Fibroblast of skin of right quadriceps (primary cell): ENCODE measurements at places on chromosomes 2 and 18.

- DNase-seq = peak; percentile 54
Measured at GRCh38 chr2:217127744-217128143, 267.9 kb upstream of the TNP1 start.

DNA sequence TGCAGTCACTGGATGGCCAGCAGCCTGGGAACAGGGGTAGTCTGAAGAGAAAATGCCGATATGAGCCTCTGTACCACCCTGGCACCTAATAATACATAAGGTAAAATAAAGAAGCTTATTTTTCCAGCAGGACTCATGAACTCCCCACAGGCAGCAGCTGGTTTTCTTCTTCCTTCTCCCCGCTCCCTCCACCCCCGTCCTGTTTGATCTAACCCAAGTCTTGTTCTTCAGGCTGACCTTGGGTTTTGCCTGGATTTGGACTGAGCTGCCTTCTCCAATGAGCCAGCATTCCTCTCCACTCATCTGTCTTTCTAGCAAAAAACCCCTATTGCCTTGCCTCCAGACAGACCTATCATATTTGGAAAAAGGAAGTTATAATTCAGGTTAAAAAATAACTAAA, 111.8 kb downstream of the CELF4 start:
- DNase-seq = no peak

DNA sequence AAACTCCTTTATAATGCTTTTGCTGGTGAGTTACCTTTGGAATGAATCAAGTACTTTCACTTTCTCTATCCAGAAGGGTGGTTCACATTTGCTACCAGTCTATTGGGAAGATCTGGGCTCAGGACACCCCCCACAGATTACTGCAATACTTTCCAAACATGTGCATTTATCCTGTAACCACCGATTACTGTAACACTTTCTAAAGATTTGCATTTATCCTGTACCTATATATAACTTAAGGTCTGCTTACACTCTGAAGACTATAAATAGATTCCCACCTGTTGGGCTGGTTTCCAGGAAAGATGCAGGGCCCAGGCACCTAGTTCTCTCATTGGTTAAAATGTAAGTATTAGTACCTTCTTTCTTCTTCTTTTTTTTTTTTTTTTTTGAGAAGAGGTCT, 113.0 kb upstream of the NEDD4L start:
- no peak for DNase-seq

DNA sequence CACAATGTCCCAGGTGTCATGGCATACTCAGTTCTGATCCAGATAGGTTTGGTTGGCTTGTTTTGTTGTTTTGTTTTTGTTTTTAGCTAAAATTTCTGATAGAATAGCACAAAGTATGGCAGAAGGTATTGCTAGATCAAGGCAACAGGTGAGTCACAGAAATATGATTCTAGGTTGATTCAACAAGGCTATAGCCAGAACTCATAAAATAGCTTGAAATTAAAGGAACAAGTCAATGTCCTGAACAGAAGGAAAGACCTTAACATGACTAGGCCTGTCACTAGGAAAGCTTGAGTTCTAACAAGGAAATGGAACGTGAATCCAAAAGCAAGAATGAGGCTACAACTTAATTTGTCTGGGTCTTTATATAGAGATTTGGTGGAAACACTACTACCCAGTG, 157.1 kb downstream of the GALNT3 start:
- DNase-seq = no peak

- peak; percentile 87 for DNase-seq
Measured at GRCh38 chr2:43519643-43520221, 76.1 kb downstream of the THADA start.

DNA sequence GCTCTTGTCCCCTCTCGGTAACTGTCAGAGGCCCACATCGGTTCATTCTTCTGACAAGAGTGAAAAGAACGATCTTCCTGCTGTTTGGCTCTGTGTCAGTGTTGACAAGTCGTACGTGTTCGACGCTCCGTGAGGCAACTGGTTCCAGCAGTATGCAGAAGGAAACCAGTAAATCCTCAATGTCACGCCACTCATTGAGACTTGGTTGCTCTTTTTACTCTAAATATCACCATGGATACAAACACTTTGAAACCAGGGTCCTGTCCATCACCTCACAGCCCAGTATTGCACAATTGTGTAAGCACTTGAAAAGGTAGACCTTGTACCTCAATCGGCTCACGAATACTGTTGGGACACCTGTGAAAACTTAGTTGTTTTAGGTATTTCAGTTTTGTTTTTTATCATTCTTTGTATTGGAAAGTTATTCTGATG, 136.4 kb downstream of the ZNF407 start:
- no peak for DNase-seq

GRCh38 chr2:238599549-238600505, 173.1 kb downstream of the ASB1 start:
- DNase-seq = no peak

DNA sequence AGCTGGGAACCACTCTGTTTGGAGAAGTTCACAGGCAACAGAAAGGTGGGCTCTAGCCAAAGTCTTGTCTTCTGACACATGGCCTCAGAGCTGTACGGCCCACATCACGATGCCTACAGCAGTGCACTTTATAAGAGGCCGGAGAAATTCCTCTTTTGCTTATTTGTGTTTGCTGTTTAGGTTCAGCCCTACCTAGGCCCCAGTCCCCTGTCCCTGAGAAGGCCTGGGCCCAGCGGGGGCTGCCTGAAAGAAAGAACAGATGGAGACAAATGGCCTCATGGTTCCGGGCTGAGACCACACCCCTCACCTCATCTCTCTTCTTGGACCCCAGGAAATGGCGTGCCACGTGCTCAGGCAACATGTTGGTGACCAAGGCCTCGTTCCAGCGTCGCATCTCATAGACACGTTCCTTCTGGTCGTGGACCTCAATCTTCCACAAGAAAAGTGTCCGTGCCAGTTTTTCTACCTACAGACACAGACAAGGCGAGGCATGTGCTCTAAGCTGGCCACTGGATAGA, 30.9 kb downstream of the CENPO start:
- DNase-seq = no peak

DNA sequence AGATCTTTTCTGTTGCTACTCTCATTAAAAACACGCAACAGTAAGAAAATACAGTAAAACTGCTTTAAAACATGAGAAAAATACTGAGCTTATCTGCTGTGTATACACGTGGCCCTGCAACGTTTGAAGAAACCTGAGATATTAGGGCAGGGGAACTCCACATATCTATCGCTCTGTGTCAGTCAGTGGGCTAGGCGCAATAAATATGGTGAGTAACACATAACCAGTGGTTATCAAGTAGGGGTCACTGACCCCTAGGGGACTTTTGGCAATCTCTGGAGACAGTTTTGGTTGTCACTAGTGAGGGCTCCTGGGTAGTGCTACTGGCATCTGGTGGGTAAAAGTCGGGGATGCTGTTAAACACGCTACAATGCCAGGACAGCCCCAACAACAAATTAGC, 14.9 kb downstream of the STAT1 start:
- no peak for DNase-seq

GRCh38 chr2:30492619-30493018, 45.6 kb downstream of the LCLAT1 start:
- DNase-seq = no peak

DNA sequence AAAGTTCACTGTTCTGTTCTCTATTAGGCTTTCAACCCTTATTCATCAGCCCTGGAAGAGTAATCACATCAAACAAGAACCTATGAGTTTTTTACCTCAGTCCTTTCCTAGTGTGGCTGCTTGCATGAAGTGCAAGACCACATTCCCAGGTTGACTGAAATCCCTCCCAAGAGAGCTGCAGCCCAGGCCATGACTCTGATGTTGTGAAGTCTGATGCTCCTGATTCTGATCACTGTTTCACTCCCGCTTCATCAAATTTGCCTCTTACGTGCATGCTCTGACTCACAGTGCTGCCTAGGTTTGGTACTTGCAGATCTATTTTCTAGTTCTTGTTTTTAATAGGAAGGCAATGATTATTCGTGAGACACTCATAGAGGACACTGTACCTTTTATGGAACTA, 58.2 kb upstream of the DSEL start:
- DNase-seq = no peak

- DNase-seq = no peak
Measured at GRCh38 chr2:221600388-221600787, 28.3 kb upstream of the EPHA4 start.

GRCh38 chr2:135893374-135893794, 17.1 kb upstream of the MCM6 start:
- no peak for DNase-seq

GRCh38 chr18:5851998-5852397, 43.3 kb downstream of the TMEM200C start:
- DNase-seq = no peak

- no peak for DNase-seq
Measured at GRCh38 chr18:25672490-25672889, 320.5 kb upstream of the ZNF521 start.

- no peak for DNase-seq
Measured at GRCh38 chr18:7102131-7102530, 15.5 kb downstream of the LAMA1 start.

GRCh38 chr2:227939271-227940027, 68.0 kb downstream of the DAW1 start:
- DNase-seq = peak; percentile 11

GRCh38 chr2:172922306-172922705, 153.3 kb upstream of the MAP3K20 start:
- no peak for DNase-seq

DNA sequence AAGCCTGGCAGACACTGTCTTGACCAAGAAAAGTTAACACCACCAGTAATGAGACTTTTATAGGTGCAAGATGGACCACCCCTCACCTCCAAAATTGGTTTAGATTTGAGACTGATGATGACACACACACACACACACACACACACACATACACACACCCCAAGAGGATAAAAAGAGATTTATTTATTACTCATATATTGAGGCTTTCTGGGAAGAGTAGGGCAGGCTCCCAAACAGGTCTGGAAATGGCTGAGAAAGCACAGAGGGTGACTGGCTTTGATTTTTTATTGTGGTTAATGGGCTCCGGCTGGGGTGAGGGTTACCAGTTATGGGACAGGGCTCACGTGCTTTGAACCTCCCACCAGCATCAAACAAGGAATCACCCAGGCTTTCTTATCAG, 54.2 kb upstream of the ADAM23 start:
- DNase-seq = no peak

DNA sequence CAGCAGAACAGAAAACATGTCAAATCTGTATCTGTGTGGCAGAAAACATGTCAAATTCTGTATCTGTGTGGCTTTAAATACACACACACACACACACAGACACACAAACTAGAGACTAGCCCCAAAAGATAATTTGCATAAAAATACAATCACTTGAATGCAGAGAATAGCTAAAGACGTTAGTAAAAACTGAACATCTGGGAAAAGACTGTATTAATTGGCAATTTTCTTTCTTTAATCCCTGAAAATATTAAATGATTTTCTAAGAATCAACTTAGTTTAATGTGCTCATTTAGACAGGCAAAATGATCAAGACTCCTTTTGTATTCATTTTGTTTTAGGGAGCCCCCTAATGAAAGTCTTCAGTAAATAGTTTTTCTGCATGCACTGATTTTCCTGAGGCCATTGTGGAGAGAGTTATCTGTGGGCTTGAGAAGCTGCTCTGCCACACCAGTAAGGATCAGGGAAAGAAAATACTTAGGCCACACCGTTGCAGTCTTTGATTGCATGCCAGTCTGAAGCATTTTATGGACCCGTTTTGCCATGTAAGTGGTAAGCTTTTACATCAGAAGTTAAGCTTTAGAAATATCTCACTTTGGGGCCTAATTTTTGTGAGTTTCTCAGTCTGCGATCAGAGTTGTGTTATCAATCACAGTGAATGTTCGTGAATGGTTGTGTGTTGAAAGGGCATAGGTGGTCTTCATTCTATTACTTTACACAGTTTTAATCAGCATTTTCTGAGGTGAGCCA, 2.2 kb downstream of the SPATS2L start:
- DNase-seq = peak; percentile 36

- DNase-seq = no peak
Measured at GRCh38 chr2:175676813-175677212, 325.3 kb downstream of the LNPK start.

GRCh38 chr2:59926731-59927130, 626.7 kb downstream of the BCL11A start:
- no peak for DNase-seq

DNA sequence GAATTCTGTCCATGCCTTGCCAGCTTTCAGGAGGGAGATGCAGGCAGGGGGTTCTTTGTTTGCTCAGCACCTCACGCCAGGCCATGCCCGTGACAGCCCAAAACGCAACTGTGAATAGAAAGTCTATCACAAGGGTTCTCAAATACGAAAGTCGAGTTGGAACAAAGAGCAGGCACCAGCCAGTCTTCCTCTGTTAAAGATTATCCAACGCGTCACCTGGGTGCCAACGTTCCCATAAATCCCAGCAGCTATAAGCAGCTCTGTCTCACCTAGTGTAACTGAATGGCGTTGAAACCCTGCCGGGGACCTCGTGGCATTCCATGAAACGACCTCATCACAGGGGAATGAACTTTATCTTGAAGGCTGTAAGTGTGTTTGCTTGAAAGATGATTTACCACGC, 84.8 kb upstream of the GATA6 start:
- DNase-seq = no peak

- DNase-seq = peak; percentile 20
Measured at GRCh38 chr2:197254776-197255530, 55.6 kb downstream of the ANKRD44 start.

- DNase-seq = no peak
Measured at GRCh38 chr2:141906678-141907077, 224.1 kb downstream of the LRP1B start.

DNA sequence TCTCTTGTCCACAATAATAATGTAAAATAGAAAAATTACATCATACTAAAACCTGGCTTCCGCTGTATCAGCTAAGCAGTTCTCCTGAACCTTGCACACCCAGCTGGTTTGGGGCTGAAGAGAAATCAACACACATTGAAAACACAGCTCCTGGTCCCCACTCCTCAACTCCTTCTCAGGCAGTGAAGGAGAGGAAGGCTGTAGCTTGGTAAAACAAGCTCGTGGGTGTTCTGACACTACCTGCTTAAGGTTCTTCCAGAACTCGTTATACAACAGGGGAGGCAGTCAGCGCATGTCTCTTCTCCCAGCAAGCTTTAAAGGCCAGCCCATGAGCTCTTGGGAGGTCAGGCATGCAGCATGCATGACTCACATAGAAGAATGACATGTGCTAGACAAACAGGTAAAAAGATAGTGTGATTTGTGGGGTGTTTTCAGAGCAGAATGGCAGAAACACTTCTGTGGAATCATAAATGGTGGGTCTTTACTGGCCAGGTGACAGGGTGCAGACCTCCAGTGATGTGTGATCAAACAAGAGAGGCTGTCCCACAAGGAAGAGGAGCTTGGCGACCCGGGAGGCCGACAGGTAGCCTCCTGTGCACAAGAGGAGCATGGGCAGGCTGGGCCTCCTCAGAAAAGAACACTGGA, 69.1 kb downstream of the UXS1 start:
- no peak for DNase-seq

- no peak for DNase-seq
Measured at GRCh38 chr18:79779021-79779699, 18.6 kb upstream of the KCNG2 start.

- DNase-seq = no peak
Measured at GRCh38 chr2:163990101-163990500, 254.3 kb upstream of the FIGN start.

DNA sequence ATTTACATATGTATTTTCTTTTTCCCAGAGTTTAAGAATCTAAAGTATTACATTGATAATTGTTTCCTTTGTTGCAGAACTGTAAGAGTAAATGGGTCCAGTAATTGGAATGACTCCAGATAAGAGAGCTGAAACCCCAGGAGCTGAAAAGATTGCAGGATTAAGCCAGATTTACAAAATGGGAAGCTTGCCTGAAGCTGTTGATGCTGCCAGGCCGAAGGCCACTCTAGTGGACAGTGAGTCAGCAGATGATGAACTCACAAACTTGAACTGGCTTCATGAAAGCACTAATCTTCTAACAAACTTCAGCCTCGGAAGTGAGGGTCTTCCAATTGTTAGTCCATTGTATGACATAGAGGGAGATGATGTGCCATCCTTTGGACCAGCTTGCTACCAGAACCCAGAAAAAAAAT, 183.8 kb upstream of the STON1 start:
- DNase-seq = peak; percentile 37
